ENCODE measurements at places on chromosomes 4 and X.

GRCh38 chr4:79626101-79626500, 218.1 kb upstream of the GK2 start:
- H3K36me3 ChIP-seq, result no peaks in the 10 kb centered on the region
- no peak overlapping the region for H3K27ac ChIP-seq

- no peak overlapping the region for H3K27ac ChIP-seq
- DNase-seq, result no peak
- peaks cover 12% of the 10 kb centered on the region for H3K36me3 ChIP-seq
- H3K27me3 ChIP-seq, result no peaks in the 10 kb centered on the region
These were observed 253.5 kb downstream of the PCDH10 start for GRCh38 chr4:133402616-133403015.

GRCh38 chr4:61520166-61520565, 320.0 kb downstream of the ADGRL3 start:
- H3K4me3 ChIP-seq, result no peak overlapping the region
- no peak for DNase-seq
- no peaks in the 10 kb centered on the region for H3K36me3 ChIP-seq
- H3K27ac ChIP-seq, result no peak overlapping the region
- no peaks in the 10 kb centered on the region for H3K27me3 ChIP-seq

DNA sequence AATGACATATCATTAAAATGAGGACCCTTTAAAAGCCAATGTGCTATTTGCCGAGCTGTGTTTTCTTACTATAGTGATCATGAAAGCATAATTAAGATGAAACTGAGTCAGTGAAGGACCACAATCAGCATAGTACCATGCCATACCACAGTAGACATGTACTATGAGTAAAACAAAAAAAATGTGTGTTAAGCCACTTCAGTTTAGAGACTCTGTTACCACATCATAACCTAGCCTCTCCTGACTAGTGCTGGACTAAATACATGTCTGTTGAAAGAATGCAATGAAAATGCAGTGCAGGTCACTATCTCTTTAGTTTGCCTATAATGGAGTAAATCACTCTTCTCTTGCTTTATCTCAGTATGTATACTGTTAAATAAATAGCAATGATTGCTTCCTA, 12.3 kb upstream of the DDX53 start:
- no peak overlapping the region for H3K27ac ChIP-seq
- no peak overlapping the region for H3K4me3 ChIP-seq
- DNase-seq, result no peak
- H3K36me3 ChIP-seq, result no peaks in the 10 kb centered on the region

DNA sequence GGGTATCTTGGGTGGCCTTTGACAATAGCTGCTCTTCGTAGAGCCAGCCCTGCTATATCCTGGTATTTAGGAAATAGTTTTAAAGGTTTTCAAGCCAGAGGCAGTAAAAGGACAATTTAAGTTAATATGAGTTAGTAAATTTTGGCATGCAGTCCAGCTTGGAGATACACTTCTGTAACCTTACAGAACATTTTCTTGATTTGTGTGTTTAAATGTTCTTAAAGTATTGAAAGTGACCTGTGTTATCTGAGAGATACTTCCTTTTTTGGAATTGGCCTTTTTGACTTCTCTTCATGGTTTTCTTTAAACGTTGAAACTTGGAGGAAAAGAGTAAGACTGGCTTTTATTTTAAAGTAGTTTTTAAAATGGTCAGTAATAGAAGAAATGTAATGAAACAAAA, 25.5 kb downstream of the PDLIM5 start:
- H3K36me3 ChIP-seq, result peaks cover 13% of the 10 kb centered on the region
- H3K4me3 ChIP-seq, result no peak overlapping the region
- no peak overlapping the region for H3K27ac ChIP-seq
- no peaks in the 10 kb centered on the region for H3K4me1 ChIP-seq

DNA sequence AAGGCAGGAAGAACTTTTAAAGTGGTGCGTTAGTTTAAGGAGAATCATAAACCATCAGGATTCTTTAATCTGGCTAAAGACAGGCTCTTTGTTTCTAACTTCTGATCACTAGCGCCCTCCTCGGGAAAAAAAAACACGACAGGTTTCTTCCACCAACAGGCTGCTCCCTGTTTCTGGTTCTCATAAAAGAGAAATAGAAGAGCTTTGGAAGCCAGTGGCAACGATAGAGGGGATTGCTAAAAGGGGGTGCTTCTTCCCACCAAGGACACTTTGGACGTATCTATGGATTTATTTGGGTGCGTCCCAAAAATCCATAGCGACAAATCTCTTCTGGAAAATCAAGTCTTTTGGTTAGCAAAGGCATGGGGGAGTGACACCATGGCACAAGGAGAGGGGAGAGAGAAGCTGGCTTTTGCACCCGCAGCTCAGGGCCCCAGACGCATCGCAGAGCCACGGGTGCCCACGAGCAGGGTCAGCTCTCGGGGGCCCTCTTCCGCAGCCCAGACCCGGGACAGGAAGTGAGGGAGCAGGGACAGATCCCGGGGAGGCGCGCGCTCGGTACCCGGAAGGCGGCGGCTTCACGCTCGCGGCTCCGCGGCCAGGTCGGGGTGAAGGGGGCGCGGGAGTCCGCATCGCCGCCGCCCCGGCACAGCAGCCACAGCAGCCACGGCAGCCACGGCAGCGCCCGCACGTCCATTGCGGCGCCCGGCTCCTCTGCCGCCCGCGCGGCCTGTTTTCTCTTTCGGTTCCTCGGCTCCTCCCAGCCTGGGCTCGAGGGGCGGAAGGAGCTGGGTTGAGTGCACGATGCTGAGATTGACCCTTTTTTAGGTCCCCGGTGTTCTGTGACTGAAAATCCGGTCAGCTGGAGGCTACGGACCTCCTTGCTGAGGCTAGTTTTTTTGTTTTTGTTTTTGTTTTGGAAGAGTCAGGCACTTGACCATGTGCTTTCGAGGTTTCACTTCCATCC, at the start of gene CTSO:
Gene CTSO, minus strand, starts transcription at position 716 of the 967 bp plus-strand sequence. Its CDS starts 19 bp downstream, at position 697.
- DNase-seq, result peak; percentile 81
- H3K4me1 ChIP-seq, result no peaks in the 10 kb centered on the region
- no peaks in the 10 kb centered on the region for H3K36me3 ChIP-seq
- H3K27ac ChIP-seq, result peak within 1 kb of the TSS; percentile 82
- no peaks in the 10 kb centered on the region for H3K27me3 ChIP-seq
- H3K4me3 ChIP-seq, result peak within 1 kb of the TSS; percentile 81

- H3K4me3 ChIP-seq, result no peak overlapping the region
- DNase-seq, result no peak
- peaks cover 13% of the 10 kb centered on the region for H3K36me3 ChIP-seq
- no peak overlapping the region for H3K27ac ChIP-seq
- H3K4me1 ChIP-seq, result peaks cover 5% of the 10 kb centered on the region
These were observed 24.3 kb downstream of the AWAT2 start for GRCh38 chrX:70025464-70025863.

DNA sequence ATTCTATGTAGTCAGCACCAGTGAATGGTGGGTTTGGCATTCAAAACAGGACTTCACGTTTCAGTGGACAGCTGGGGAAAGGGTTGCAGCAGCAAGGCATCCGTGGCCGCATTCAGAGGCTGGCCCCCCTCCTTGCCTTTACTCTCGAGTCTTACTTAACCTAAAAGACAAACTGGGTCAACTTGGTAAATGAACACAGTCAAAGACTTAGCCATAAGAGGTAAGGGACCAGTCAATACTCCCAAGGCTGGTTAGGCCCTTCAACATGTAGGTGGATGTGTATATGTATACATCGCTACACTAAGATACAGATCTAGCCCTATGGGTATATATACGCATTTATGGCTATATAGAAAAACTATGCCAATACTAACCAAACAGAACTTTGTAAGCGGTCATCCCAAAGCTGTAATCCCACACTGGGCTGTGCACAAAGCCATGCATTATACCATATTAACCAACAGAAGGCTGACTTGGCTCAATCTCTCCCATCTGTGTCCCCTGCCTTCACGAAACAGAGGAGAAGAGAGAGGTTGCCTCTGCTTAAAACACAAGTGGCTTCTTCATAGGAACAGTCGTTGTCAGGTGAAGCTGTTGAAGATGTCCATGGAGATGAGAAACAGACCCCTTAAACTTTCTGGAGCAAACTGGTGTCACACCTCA, 61.9 kb downstream of the TSC22D3 start:
- H3K4me1 ChIP-seq, result no peaks in the 10 kb centered on the region
- H3K4me3 ChIP-seq, result no peak overlapping the region
- no peaks in the 10 kb centered on the region for H3K36me3 ChIP-seq
- DNase-seq, result peak; percentile 33
- H3K27me3 ChIP-seq, result peaks cover 14% of the 10 kb centered on the region

- H3K27me3 ChIP-seq, result no peaks in the 10 kb centered on the region
- H3K27ac ChIP-seq, result no peak overlapping the region
- no peaks in the 10 kb centered on the region for H3K36me3 ChIP-seq
- H3K4me3 ChIP-seq, result no peak overlapping the region
- no peaks in the 10 kb centered on the region for H3K4me1 ChIP-seq
These were observed 154.2 kb upstream of the NEIL3 start for GRCh38 chr4:177155454-177155853.

DNA sequence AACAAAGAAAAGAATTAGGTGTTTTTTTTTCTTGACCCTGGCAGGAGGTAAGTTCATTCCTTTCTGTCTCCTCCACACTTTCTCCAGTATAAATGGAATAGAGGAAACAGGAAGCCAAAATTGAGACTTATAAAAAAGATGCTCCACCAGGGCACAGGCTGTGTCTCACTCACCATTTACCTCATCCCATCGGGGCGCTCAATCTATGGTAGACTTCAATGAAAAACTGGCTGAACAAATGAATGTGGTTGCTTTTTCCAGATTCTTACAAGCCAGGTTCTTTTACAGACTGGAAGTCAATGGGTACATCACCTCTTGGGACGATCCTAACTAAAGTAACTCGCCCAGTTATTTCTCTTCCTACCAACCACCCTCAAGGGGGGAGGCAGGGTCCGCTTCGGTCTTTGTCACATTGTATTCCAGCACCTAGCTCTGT, 685 bp downstream of the COMMD8 start:
- H3K36me3 ChIP-seq, result peaks cover 20% of the 10 kb centered on the region
- no peaks in the 10 kb centered on the region for H3K4me1 ChIP-seq
- no peak for DNase-seq
- no peaks in the 10 kb centered on the region for H3K27me3 ChIP-seq

DNA sequence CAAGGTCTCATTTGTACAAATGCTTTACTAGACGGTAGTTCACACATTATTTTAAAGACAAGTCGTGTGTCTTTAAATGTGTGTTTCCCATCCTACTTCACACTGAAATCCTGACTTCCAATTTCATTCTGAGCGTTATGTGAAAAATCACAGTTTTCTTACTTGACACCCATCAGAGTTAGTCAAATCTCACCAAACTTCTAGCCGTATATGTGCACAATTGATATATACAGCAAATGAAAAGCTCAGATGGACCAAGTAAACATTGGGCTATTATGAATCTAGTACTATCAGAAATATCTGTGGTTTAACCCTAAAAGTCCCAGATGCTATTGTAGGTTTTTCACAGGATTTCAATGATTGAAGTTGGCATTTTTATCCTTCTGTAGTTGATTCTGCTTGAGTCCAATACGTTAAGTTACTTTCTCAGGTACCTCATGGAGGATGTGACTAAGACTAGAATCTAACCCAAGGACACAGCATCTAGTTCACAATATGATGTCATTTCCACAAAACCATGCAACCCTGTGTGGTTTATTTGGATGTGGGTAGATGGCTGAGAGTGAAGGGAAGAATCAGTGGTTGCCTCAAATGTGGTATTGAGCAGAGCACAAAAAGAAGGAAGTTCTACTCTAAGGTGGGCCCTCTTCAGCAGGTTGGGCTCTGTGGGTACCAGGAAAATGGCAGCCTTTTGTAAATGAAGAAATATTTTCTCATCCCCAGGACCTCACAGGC, 22.1 kb upstream of the TRIM60 start:
- no peak overlapping the region for H3K27ac ChIP-seq
- H3K4me1 ChIP-seq, result no peaks in the 10 kb centered on the region
- no peaks in the 10 kb centered on the region for H3K27me3 ChIP-seq
- no peak overlapping the region for H3K4me3 ChIP-seq
- no peaks in the 10 kb centered on the region for H3K36me3 ChIP-seq
- DNase-seq, result no peak

DNA sequence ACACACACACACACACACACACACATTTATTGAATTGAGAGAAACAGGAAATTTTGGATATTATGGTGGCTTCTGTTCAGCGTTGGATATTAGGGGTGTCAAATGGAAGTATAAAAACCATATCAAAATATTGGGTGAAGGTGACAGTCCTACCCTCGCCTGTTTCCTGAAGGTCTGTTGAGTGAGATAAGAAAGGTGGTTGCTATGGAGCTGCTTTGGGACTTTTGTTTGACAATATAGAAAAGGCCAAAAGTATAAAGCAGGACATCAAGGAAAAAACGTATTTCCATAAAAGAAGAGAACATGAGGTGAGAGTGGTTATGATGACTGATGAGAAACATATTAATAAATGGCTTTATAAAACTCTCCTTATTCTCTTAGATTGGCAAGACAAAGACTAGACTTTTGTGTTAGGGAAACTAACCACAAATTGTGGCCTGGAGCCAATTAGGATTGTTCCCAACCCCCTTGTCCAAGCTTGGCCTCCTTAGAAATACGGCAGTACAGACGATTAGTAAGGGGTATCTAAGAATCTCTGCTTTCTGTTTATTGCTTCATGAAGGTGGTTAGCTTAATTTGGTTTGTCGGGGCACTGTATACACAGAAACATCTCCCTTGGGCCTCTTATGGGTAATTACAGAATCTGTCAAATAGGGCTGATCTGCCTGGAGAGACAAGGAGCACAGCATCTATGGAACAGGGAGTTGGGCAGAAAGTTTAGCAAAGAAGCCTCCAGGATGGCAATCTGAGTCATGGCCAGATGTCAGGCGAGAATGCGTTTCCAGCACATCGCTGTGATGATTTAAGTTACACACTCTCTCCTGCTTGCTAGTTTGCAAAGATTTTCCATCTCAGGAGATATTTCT, 198.0 kb downstream of the CBR4 start:
- no peak overlapping the region for H3K27ac ChIP-seq
- H3K4me3 ChIP-seq, result no peak overlapping the region
- peaks cover 13% of the 10 kb centered on the region for H3K4me1 ChIP-seq
- no peaks in the 10 kb centered on the region for H3K36me3 ChIP-seq
- H3K27me3 ChIP-seq, result no peaks in the 10 kb centered on the region

- no peaks in the 10 kb centered on the region for H3K27me3 ChIP-seq
- no peaks in the 10 kb centered on the region for H3K4me1 ChIP-seq
- H3K4me3 ChIP-seq, result no peak overlapping the region
- peaks cover 15% of the 10 kb centered on the region for H3K36me3 ChIP-seq
- no peak overlapping the region for H3K27ac ChIP-seq
These were observed 30.2 kb downstream of the NEK1 start for GRCh38 chr4:169582203-169582602.

- H3K27ac ChIP-seq, result peak overlapping the region; percentile 95
- no peak for DNase-seq
- no peaks in the 10 kb centered on the region for H3K4me1 ChIP-seq
- peaks cover 16% of the 10 kb centered on the region for H3K36me3 ChIP-seq
These were observed 986 bp downstream of the HDAC6 start for GRCh38 chrX:48802905-48803200.
